ENCODE measurements at places on chromosomes 13 and 19. TPM values are rescaled to one million over a fixed set of nuclear protein-coding genes. Genes with fewer than 3 reads are reported as not detected.
A peak's percentile ranks its signal among the peaks of the same experiment; 100 is the strongest.

GRCh38 chr19:10603084-10603872 is 16.2 kb upstream of the AP1M2 start:
- no peak for DNase-seq

GRCh38 chr13:98396071-98396710 is 180.7 kb downstream of the STK24 start:
- no peak for DNase-seq

- DNase-seq, result peak; percentile 53
These were observed 70.5 kb downstream of the GADD45B start for GRCh38 chr19:2546128-2547032.

GRCh38 chr13:49561062-49561410 is 24.3 kb downstream of the RCBTB1 start:
- no peak for DNase-seq

The ZNF177 gene
- 12.6 TPM for total RNA-seq

The TMEM150B gene
- total RNA-seq, result 0.73 TPM

Data from cerebellum (tissue), 4 donors.